Astrocyte of the spinal cord (primary cell): ENCODE measurements at places on chromosomes 11 and 22.

DNA sequence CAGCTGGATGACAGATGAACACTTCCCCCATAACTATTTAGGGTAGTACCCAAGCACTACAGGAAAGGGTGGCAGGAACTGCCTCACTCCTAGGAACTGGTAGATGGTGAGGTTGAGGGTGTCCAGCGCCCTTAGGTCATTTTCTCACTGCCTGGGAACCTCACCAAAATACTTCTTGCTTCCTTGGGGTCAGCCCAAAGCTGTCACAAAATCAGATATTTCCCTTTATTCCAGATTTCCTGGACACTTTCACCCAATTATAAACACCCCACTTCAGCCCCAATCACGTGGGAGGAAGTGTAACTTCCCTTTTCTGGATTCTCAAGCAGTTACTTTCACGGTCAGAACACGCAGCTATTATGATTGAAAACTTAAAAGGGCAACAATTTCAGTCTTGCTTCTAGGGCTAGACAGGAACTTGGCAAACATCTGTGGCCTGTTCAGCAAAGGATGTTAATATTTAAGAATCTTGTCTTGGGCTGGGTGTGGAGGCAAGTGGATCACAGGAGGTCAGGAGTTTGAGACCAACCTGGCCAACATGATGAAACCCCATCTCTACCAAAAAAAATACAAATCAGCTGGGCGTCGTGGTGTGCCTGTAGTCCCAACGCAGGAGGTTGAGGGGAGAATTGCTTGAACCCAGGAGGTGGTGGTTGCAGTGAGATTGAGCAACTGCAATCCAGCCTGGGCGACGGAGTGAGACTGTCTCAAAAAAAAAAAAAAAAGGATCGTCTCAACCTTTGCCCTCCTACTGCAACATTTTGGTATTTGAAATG is 4.0 kb downstream of the FTH1 start:
- no peak for DNase-seq

DNA sequence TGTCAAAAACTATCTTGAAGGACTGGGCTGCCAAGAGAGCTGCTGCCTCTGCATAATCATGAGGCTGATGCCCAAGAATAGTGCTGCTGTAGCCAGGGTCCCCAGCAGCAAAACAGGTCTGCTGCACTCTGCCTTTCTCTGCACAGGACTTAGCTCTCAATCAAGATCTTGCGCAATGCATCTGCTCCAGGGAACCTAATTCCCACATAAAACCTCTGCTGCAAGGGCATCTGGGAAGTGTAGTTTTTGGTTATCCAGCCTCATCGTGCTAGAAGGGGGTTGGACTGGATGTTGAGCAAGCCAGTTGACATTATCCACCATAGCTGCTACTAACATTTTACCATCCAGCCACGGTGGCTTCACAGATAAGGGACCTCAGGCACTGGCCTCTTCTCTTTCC is 192.7 kb downstream of the C11orf91 start:
- no peak for DNase-seq

DNA sequence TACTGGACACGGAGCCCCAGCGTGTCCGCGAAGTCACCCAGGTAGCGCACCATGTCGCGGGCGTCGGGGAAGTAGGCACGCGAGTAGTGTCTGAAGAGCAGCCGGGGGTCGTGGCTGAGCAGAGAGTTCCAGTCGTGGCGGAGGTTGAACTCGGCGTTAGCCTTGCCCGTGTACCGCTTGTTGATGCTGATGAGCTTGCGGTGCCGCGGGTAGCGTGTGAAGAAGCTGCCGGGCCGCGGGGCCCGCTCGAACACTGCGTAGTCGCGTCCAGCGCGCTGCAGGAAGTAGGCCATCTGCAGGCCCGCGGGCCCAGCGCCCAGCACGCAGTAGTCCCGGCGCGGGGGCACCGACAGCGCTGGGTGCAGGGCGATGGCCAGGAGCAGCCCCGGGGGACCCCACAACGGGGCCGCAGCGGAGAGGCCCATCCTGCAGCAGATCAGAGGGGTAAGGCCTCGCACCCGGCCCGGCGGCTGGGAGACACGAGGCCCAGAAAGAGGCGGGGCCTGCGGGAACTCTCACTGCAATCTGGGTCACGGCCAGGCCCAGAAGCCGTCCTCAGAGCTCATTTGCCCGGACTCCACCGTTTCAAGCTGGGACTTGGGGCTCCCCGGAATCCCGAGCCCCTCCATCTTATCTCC is 723 bp downstream of the FOXRED2 start:
- DNase-seq, result no peak

GRCh38 chr22:23521441-23522113 is 58.5 kb downstream of the IGLL1 start:
- DNase-seq, result peak; percentile 93

- no peak for DNase-seq
Measured at GRCh38 chr11:95915051-95915450, 8.9 kb downstream of the MTMR2 start.
